Activated effector memory CD4-positive, alpha-beta T cell treated with Interleukin-2 at 50 U/mL for 16 hours (primary cell): ENCODE measurements at places on chromosomes 3 and 15.

DNA sequence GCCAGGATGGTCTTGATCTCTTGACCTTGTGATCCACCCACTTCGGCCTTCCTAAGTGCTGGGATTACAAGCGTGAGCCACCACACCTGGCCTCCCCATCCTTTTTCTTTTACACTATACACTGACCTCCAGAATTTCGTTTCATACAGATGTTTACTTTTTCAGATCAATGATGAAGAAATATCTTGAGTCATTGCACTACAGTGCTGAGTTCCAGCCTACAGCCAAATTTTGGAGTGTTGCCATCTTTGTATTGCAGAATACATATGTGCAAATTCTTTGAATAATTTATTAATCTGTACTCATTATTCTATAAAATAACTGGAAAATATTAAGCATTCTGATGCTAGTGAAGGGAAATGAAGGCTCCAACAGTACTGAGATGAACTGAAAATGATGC is 12.5 kb downstream of the ZPLD1 start:
- no peak for DNase-seq

GRCh38 chr3:61667383-61667782 is 106.0 kb downstream of the PTPRG start:
- no peak for DNase-seq

DNA sequence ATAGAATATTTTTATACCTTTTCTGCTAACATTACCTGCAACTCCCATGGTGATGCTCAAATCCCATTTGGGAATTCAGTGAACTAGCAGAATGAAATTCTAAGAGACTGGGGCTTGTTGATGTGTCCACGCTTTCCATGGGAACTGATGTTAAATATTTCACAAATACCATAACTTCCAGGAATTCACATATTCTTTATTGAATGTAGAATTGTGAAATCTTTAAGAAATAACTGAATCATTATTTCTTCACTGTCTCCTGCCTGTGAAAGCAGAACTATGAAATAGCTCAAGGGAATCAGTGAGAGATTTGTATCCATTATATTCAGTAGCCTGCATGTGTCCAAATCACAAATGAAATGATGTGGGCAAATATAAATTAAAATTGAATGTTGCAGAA is 130.8 kb downstream of the SERPINI1 start:
- no peak for DNase-seq

DNA sequence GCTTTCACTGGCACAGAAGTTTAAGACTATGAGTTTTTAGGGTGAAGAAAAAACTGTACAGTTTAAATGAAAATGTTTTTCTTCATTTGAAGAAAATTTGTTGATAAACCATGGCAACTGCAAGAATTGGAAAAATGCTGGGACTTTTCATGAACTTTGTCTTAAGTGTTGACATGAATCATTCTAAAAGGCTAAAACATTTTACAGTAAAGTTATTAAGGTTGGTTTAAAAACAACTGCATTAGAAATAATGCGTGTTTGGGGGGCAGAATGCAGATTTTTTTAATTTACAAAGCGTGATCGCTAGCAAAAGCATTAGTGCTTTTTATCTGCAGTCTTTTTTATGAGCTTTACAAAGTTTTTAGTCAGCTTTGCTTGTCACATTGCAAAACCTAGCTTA is 601.9 kb upstream of the TGFBR2 start:
- no peak for DNase-seq

DNA sequence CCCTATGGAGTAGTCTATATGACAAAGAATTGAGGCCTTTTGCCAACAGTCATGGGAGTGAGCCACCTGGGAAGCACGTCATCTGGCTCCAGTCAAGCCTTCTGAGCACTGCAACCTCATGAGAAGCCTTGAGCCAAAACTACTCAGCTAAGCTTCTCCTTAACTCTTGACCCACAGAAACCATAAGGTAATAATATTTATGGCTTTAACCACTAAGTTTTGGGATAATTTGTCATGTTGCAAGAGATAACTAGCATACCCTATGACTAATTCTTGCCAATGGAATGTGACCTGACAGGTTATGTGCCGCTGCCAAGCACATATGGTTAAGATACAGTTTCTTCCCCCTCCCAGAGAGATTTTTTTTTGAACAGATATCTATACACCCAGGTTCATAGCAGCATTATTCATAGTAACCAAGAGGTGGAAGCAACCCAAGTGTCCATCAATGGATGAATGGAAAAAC is 11.8 kb upstream of the SLC6A11 start:
- DNase-seq, result no peak

DNA sequence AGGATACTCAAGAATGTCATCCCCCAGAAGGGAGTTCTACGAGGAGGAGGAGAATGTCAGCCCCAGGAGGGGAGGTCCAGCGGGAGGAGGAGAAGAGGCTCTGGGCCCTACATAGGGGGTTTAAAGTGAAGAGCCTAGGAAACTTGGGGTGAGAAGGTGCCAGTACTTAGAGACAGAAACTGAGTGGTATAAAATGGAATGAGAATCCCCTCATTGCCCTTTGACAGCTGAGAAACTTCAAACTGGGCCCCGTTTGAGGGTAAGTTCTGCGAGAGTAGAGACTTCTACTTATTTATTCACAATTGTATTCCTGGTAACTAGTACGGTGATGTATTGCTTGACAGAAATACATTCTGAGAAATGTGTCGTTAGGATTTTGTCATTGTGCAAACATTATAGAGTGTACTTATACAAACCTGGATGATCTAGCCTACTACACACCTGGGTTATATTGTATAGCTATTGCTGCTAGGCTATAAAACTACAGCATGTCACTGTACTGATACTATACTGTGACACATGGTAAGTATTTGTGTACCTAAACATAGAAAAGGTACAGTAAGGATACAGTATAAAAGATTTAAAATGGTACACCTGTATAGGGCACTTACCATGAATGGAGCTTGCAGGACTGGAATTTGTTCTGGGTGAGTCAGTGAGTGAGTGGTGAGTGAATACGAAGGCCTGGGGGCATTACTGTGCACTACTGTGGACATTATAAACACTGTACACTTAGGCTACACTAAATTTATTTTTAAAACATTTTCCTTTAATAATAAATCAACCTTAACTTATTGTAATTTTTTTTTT is 62.0 kb downstream of the TSC22D2 start:
- DNase-seq, result no peak

DNA sequence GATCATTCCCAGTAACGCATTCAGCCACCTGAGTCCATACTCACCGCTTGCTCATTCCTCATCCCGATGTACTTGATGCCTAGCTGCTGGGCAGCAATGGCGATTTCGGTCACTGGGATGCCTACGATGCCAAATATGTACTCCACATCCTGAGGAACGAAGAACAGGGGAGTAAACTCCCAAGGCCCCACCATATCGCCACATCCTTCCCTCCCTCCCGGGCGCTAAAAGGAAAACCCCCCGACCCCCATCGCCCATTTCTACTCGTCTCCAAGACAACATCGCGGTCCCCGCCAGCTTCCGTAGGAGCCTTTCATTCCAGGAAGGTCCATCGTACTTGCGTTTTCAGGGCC is 347 bp downstream of the HACL1 start:
- no peak for DNase-seq

DNA sequence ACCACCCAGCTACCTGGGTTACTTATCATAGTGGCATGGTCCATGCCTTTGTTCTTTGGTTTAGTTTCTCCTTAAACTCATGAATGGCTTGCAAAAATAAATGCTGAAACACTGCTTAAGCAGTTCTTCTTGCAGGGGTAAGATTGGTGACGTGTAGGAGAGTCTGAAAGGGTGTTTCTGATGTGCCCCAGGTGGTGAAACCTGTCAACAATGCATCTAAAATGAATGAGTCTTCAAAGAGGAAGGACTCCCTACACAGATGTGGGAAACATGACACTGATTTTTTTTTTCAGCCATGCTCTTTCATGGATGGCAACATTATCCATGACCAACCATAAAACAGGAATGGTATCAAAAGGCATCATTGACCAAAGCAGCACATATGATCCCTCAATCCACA is 72.0 kb downstream of the KCNH8 start:
- no peak for DNase-seq
